Activated naive CD4-positive, alpha-beta T cell treated with anti-CD3 and anti-CD28 coated beads for 36 hours (primary cell): ENCODE measurements at places on chromosomes 5 and 9. TPM values are rescaled to one million over a fixed set of nuclear protein-coding genes. Genes with fewer than 3 reads are reported as not detected.

The CEP72 gene
- total RNA-seq: 18.8 TPM

The CNOT6 gene
- 33.3 TPM for total RNA-seq

The IL5 gene
- total RNA-seq: not detected

The LSM11 gene
- 8.8 TPM for total RNA-seq
